ENCODE measurements at places on chromosomes 1 and 21.

- DNase-seq, result no peak
Observed at GRCh38 chr1:33010932-33011731, 25.6 kb downstream of the AK2 start.

- DNase-seq, result no peak
Observed at GRCh38 chr21:42515708-42516502, 2.3 kb downstream of the SLC37A1 start.

DNA sequence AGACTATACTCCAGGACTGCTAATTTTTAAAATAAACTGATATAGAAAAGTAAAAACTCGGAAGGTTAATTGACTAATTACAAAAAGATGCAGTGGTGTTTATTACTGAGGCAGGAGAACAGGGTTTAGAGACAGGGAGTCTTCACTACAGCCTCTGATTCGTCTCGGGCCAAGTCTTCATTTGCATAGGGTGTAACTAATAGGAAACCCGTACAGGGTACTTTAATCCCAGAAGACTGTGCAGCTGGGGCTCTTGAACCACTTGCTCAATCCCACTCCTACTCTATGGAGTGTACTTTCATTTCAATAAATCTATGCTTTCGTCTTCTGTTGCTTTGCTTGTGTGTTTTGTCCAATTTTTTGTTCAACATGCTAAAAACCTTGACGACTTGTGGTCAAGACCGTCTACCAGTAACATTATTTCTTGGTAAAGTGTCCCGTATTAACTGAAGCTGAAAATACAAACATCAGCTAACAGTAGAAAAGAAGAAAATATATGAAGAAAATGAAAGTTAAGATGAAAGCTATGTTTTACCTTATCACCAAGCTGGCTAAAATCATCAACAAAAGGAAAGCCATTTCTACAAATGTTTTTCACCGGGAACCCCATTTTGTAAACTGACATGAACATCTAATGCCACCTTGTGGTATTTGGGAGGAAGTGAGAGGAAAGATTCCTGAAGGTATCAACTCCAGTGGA lies 8.0 kb downstream of the SDHB start:
- no peak for DNase-seq

DNA sequence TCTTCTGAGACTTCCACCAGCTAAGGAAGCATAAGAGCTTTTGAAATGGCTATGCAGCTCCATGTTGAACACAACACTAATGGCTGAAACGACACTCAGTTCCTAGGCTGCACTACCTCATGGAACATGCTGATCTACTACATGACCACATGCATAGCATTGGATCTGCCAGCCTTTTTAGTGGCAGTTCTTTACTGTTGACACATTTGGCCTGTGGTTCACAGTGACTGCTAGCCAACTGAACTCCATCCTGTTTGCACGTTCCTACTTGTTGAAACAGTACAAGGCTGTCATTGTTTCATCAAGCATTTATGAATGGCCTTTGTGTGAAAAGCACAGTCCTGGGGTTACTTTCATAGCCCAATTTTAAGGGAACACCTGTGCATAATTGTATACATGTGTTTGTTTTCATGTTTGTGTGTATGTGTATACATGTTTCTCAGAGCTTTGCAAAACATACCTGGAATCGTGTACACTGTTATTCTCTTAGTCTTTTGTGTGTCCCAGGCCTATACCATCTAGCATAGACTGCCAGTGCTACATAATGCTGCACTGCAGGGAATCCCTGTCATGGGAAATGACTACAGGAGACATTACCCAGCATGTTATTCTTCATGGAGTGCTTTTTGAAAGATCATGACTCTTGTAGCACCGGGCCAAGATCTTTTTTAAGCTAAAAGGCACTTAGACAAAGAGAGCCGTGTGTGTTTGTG lies 179.6 kb upstream of the ESRRG start:
- DNase-seq, result no peak

GRCh38 chr1:53076721-53077598 lies 14.9 kb downstream of the PODN start:
- DNase-seq, result no peak

- DNase-seq, result no peak
Observed at GRCh38 chr21:37219761-37220432, 47.2 kb downstream of the VPS26C start.

GRCh38 chr1:188325211-188325610 lies 1496.5 kb downstream of the PLA2G4A start:
- no peak for DNase-seq

DNA sequence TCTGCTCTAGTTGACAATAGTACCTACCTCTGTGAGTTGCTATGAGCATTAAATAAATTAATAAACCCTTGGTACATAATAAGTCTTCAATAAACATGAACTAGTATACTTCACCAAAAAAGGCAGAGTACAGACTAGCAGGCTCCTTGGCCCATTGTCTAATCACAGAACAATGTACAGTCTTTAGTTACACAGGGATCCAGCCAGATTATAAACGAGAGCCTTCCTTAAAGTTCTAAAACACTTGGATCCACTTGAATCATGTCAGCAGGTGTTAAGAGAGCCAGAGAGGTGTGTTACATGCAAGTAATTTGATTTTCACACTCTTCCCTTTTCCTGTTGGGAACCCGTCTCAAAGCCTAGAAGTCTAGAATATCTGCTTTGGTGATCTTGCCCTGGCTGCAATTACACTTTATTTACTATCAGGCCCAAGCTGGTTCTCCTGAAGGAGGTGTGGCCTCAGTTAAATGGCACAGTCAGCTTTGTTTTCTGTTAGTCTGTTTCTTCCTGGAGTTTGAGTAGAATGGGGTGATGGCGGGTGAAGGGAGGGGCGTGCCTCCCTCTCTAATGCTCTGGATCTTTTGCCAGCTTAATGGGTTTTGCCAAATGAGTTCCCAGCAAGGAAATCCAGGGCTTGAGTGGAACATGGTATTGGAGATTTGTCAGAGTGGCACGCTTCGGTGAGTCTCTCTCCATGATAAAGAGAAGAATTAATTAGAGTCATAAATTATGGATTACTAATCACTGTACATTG lies 570.9 kb upstream of the CAMK1G start:
- DNase-seq, result no peak

DNA sequence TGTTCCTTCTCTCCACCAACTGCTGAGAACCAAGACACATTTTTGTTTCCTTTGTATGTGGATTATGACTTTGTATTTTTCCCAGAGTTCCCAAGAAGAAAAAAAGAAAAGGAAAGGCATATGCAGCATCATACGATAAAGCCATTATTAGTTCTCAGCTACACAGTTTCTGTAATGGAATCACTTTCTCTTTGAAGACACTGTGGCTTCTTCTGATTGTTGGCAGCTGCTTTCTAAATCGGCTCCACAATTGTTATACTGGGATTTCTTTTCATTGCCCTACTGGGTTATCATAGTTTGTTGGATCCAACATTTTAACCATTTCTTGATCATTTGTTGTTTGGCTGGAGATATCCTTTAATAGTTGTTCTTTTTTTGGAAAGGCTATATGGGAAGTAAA lies 89.5 kb upstream of the HIVEP3 start:
- DNase-seq, result no peak
